DMS153 (cell line): ENCODE measurements at places on chromosomes 1 and 21.
A peak's percentile ranks its signal among the peaks of the same experiment; 100 is the strongest.

GRCh38 chr21:40176724-40177123 is 309.5 kb downstream of the PCP4 start:
- peak; percentile 93 for DNase-seq

GRCh38 chr1:184225283-184226099 is 161.3 kb upstream of the C1orf21 start:
- no peak for DNase-seq

DNA sequence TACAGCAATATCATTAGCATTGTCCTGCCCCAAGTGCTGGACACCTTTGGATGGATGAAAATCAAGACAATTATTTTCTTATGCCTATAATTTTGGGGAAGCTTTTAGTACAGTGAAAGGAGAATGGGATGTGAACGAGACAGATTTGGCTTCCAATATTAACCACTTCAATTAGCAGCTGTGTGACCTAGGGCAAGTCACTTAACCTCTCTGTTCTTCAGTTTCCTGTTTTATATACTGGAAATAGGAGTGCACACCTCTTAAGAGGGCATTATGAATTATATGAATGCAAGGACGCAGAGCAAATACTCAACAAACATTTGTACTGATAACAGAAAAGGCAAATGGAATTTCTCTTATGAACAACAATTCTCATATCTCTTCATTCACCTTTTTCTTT is 18.5 kb downstream of the CYP2J2 start:
- DNase-seq: no peak

DNA sequence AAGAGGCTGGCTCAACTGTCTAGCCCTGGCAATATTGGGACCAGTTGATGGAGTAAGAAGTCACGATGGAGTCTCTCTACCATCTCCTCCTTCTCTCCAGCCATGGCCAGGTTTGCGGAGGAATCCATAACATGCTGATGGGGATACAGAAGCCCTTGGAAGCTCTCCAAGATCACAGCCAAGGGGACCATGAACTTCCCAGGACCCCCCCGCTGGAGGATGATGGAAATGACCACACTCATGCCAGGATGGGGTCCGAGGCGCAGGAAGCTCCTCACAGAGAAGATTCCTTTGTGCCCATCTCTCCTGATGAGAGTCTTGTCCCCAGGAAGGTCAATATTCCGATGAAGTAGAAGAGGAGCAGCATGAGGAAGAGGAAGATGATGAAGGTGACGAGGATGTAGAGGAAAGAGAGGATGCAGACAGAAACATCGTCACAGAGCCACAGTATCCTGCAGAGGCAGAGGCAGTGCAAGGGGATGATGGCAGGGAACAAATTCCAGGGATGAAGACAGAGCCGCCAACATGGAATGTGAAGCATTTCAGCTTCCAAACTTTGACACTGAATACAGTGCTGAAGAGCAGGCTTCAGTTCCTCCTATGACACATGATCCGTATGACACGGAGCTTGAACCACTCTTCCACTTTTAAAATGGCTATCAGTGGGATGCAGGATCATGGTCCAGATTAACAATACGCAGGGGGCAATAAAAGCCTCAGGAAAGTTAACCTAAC is 57.9 kb upstream of the EDN2 start:
- no peak for DNase-seq

DNA sequence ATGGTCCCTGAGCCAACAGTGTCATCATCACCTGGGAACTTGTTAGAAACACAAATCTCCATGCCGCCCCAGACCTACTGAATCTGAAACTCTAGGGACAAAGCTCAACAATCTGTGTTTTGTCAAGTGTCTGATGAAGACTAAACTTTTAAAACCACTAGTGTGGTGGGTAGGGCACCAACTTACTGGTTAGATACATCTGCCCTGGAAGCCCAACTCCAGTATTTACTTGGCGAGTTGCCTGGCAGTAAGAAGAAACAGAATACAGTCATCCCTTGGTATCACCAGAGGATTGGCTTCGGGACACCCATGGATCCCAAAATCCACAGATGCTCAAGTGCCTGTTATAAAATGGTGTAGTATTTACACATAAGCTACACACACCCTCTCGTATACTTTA is 367.9 kb upstream of the DUSP10 start:
- DNase-seq: no peak

GRCh38 chr1:71698186-71698585 is 584.2 kb downstream of the NEGR1 start:
- no peak for DNase-seq

DNA sequence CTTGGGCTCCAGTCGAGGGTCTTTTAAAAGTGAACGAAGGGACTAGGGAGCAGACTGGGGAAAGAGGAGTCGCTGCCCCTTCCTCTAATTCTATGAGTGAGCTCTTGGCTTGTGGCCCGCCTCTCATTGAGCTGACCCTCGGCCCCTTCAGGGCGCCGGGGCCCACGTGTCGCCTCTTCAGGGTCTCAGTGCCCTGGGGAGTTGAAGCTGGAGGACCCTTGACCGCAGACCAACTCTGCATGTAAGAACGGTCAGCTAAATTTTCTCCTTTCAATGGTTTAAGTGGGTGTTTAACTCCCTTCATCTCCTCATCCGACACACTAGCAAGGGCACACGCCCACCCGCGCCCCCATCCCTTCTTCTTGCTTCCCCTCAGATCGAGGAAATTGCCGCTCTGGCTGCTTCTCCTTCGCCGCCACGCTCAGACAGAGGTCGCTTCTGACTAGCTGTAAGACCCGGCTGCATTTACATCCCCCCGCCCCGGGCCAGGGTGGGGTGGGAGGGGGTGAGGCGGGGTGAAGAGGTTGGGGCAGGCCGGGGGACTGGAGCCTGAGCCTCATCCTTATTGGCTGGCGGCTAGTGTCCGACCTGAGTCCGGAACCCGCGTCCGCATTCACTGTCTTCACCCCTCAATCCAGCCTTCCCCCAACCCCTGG is 10.9 kb downstream of the NR5A2 start:
- DNase-seq: no peak

- no peak for DNase-seq
Measured at GRCh38 chr1:37599940-37600339, 4.2 kb upstream of the GNL2 start.

GRCh38 chr1:77536813-77537212 is 145.6 kb downstream of the ZZZ3 start:
- DNase-seq: no peak

DNA sequence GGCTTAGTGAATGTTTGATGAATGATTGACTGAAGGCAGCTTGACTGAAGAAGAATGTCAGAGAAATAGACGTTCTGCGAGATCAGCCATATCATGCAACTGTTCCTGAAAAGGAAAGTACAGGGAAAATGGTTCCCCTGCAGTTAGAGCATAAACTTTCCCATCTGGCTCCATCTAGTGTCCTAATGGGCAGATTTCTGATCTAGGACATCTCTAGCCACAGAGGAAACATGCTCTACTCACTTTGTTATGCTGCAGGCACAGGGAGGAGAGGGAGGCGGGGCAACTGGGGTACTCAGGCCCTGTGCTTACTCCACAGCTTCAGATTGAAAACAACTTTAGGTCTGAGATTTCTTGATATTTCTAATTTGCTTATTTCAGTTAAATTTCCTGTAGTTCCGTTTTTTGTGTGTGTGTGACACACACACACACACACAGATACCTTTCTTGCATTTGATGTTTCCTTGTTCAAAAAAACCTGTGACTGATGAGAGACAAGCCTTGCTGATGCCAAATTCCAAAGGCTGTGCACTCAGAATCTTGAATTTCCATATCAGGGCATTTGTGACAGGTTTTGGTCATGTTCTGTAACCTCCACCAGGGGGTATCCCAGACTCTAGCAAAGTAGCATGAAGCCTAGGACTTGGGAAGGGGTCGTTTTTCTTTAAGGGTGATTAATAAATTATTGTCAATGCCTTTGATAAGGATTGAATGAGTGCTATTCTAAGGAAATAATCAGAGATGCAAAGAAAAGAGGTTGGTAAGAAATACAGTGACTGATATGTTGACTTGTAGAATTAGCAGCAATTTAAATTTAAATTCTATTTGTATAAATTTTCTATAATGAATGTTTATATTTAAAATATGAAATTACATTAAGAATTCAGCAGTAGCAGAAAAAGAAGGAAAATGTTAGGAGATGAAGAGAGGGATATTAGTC is 139.7 kb upstream of the BEND5 start:
- DNase-seq: peak; percentile 76

DNA sequence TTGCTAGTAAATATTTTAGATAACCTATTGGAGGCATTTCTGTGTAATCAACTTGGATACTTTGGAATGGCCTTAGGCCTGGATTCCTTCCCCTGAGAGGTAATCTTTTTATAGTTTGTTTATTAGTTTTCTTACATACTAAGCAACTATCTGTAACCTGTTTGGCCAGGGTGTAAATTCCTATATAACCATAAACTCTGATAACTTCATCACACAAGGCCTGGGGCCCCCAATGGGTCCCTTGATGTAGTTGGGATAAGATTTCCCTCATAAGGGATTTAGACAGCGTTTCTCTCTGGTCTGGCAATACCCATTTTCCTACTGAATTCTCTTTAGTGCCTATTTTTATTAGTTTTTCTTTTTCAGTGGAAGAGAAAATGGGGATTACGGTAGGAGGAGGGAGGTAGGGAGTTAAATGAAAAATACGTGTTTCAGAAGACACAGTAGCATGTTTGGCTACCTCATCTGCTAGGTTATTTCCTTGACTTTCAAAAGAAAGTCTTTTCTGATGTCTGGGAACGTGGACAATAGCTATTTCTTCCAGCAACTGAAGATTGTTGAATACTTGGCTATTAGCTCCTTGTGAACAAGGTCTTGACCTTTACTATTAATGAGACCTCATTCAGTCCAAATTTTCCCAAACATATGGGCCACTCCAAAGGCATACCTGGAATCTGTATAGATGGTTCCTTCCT is 7.4 kb upstream of the AADACL3 start:
- no peak for DNase-seq

DNA sequence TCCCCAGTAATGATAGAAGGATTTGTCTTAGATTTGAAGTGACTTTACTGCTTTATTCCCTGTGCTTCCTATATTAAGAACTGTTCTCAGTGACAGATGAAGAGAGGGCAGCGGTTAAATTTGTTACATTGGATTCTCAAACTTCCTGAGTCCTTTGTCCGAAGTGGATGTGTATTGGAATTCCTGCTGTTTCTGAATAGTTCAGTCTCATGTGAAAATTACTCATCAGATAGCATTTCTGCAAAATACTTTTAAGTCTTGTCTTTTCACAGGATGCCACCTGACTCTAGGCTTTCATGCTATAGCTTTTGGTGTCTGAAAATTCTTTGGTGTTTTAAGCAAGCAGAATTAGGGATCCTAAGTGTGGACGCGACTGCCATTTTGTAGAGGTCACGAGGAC is 83.6 kb downstream of the PRDM2 start:
- DNase-seq: no peak

DNA sequence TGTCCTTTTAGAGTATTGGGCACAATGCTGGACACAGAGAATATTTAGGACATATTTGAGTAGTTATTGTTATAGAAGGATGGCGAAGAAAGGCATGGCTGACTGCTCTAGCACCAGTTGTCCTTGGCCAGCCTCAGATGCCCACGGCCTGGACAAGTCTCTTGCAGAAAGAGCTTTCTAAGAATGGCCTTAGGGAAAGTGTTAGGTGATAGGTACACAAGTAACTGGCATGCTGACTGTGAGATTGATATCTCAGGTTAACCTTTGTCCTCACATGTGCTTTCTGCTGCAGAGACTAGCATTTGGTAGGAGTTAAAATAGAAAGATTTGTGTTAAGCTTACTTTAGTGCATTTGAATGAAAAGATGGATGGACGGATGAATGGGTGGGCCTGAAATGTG is 10.1 kb downstream of the SFT2D2 start:
- DNase-seq: no peak

DNA sequence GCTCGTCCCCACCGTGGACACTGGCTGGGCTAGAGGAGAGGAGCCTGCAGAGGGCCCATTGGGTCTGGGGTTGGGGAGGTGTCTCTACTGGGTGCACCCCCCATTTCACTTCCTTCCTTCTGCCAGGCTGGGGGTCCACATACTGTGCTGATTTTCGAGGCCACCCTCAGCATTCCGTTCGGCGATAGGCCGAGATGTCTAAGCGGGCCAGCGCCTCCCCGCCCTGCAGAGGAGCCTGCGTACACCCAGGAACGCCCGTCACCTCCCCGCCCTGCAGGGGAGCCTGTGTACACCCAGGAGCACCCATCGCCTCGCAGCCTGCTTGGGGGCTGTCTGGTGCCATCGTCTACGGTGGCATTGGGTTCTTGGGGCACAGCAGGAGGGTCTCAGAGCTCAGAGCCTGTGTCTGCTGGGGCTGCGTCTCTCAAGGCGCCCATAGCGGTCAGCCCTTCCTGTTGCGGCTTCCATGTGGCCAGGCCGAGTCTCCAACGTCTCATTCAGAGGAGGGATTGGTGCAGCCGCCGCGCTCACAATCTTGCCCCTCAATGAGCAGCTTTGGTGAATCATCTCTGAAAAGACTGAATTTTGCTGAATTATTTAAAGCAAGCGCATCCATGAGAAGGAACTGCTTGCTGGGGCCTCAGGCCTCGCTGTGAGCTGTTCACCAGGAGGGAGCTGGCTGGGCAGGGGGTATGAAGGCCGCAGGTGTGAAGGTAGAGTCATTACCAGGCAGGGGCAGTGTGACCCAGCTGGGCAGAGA is 30.7 kb upstream of the AGPAT3 start:
- no peak for DNase-seq

DNA sequence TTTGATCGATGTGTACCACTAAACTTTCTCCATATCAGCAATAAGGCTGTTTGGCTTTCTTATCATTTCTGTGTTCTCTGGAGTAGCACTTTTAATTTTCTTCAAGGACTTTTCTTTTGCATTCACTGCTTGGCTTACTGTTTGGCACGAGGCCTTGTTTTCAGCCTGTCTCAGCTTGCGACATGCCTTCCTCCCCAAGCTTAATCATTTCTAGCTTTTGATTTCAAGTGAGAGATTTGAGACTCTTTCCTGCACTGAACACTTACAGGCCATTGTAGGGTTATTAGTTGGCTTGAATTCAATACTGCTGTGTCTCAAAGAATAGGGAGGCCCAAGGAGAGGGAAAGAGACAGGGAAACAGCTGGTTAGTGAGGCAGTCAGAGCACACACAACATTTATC is 120.6 kb upstream of the KCND3 start:
- DNase-seq: no peak

- DNase-seq: no peak
Measured at GRCh38 chr21:29419422-29419821, 120.7 kb downstream of the BACH1 start.

GRCh38 chr1:18927082-18927653 is 24.8 kb upstream of the ALDH4A1 start:
- no peak for DNase-seq

DNA sequence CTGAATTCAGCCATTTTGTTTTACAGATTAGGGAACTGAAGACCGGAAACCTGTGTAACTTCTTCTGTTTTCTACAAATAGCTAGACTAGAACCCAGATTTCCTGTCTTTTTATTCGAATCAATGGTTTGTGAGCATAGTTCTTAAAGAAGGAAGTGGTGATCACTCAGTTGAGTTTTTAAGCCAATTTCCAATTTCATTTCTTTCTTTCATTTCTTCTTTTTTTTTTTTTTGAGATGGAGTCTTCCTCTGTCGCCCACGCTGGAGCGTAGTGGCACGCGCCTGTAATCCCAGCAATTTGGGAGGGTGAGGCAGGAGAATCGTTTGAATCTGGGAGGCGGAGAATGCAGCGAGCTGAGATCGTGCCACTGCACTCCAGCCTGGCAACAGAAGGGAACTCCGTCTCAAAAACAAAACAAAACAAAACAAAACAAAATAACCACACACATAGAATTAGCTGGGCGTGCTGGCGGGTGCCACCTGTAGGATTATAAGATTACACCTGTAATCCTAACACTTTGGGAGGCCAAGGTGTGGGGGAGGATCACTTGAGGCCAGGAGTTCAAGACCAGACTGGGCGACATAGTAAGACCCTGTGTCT is 3.0 kb upstream of the MDM4 start:
- no peak for DNase-seq
